Smooth muscle cell of the pulmonary artery (primary cell): ENCODE measurements at places on chromosomes 2 and 18. TPM values are rescaled to one million over a fixed set of nuclear protein-coding genes. Genes with fewer than 3 reads are reported as not detected.

Gene HOXD13
- total RNA-seq = not detected in 2 replicates

Gene IKZF2
- total RNA-seq = 5.2 and 10.0 TPM in 2 replicates

Gene REG3G
- total RNA-seq = not detected in 2 replicates

Gene DSG4
- not detected in 2 replicates for total RNA-seq

Gene ANKRD30BL
- not detected in 2 replicates for total RNA-seq

Gene COLEC12
- 16.2 and 21.1 TPM in 2 replicates for total RNA-seq

Gene GBX2
- 0.13 TPM in 2 replicates for total RNA-seq
